NCI-H748 treated with DMSO at 0.1 percent for 48 hours (cell line): ENCODE measurements at places on chromosomes 3 and 15.

DNA sequence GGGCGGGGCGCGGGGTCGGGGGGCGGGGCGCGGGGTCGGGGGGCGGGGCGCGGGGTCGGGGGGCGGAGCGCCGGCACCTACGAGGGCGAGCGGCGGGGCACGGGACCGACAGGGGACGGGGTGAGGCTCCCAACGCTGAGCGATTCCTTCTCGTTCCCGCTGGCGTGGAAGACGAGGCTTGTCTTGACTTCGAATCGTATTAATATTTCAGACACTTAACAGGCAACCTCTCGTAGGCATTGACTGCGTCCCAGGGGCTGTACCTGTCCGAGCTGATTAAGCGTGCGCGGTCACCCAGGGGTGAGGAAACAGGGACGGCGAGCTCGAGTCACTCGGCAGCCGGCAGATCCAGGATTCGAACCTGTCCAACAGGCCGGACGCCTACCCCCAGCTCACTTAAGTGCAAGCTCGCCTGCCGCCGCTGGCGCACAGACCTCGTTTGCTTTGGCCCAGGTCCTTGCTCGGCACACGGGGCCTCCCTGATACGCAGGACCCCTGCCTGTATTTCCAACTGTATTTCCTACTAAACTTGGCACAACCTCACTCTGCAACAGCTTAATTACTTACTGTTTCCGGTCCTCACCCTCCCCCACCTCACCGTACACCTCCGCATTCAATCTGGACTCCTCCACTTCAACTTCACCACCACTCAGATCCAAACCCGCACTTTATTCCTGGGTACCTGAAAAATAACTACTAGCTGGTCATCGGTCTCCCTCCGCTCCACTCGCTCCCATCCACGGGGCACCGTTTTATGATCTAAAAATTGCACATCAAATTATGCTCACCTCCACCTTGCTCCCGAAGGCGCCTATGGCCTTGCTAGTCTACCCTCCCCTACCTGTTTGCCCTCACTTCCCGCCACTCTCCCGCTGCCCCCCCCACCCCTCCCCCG lies 722 bp upstream of the ZXDC start:
- peak; percentile 40 for DNase-seq

DNA sequence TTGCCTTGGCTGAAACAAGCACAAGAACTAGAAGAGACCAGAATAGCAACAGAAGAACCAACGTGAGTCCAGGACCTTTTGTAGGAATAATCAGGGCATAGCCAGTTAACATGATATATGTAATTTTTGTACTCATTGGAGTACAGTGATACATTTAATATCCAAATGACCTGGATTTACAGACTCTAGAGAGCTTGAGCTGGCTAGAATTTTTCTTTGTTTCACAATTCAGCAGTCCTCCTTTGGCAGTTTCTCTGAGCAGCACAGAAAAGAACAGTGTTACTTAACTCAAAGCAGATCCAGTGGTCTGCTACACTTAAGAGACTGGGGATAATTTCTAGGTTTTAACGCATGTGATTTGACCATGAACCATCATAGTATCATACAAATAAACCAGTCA lies 245.7 kb downstream of the ADAMTSL3 start:
- DNase-seq, result no peak

GRCh38 chr3:184289426-184289938 lies 9.6 kb upstream of the PSMD2 start:
- peak; percentile 35 for DNase-seq

- no peak for DNase-seq
These were observed 17.5 kb upstream of the PLSCR1 start for GRCh38 chr3:146561879-146562278.

DNA sequence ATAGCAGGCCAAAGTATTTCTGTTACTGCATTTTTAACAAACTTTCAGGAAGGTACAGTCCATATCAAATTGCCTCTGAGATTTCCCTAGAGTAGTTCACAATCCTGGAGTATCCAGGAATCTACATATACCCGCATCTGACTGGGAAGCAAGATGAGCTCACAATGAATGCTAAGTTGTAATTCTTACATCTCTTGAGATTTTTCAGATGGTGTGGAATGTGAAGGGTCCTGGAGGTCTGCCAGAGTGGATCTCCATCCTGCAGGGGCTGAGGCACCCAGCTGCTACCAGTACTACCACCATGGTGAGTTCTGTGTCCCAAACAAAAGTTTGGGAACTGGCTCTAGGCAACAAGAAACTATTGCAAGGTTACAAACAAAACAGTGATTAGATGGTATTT lies 156.7 kb upstream of the CCDC54 start:
- no peak for DNase-seq

- DNase-seq, result no peak
These were observed 401.2 kb upstream of the C2CD4B start for GRCh38 chr15:62566248-62566647.

DNA sequence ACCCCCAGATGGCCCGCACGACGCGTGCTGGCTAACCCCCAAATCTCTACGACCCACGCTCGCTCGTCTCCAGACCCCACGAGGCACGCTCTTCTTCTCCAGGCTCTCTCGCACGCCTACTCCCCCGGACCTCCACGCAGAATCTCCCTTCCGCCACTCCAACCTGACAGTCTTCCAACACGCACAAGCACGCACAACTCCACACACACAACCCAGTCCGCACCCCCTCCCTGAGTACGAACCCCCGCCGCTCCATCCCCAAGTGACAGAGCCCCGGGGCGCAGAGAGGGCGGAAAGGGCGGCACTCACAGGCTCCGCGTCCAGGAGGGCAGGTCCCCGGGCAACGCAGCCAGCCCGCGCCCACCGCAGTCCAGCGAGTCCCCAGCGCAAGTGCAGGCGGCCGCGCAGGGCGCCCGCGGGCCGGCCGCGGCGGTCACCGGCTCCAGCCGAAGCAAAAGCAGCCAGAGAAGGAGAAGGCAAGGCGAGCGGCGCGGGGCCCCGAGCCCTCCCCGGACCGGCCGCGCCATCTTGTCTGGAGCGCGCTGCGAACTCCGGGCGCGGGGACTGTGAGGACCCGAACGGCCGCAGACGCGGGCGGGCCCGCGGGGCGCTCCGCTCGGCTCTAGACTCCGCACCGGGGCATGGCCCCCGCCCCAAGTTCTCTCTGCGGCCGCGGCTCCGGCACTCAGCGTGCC lies 794 bp downstream of the LRIG1 start:
- DNase-seq, result no peak

DNA sequence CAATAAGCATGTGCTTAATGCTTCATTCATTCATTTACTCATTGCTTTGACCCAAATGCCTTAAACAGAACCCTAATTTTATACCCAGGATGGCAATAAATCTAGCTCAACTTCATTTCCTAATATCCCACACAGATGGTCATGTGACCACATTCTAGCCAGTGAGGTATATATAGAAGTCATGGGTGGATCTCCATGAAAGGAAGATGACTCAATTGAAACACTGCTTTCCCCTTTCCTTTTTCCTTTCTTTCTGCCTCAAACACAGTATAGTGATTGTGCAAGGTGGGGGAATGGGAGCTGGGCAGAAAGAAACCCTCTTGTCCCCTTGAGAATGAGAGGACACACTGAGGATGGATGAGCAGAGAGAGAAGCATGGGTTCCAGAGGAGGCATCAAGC lies 183.5 kb upstream of the PRICKLE2 start:
- no peak for DNase-seq

- DNase-seq, result no peak
These were observed 512.7 kb downstream of the SHQ1 start for GRCh38 chr3:72335458-72336095.

GRCh38 chr3:112811131-112811884 lies 35.4 kb downstream of the CD200R1L start:
- no peak for DNase-seq

- DNase-seq, result no peak
These were observed 10.3 kb downstream of the ATG7 start for GRCh38 chr3:11282250-11283138.

DNA sequence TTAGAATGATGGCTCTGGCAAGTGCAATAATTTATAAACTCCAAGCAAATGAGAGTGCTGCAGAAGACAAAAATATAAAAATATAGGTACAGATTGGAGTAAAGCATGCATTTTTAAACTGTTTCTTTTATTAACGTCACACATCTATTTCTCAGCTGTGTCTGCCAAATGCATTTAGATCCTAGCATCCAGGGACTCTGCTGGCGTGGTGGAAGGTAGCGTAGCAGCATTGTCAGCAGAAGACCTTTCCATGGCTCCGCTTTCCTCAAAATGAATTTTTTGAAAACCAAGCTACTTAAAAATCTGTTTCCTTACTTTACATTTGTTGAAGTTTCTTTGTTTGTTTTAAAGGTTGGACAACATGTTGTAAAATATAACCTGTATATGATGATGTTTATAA lies 16.3 kb upstream of the ATP10A start:
- no peak for DNase-seq

DNA sequence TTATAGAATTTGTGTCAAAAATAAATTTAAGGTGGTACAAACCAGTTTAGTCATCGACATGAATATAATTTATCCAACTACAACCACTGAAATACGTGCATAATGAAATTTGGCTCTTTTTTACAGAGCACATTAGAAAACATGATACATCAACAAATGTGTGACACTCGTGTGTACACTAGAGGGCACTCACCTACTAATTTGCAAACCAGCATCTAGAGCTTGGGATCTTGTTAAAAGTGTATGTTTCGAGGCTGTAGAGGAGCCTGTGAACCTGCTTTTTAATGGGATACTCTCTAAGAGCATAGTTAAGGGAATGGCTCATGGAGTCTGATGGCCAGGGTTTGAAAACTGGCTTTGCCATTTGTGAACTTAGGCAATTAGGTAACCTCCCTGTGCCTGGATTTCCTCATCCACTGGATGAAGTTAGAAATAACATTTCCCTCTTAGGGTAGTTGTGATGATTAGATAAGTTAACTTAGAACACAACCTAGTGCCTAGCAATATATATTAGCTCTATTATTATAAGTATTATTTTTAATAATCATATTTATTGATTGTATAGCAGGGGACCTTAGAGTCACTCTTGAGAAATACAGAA lies 8.8 kb upstream of the CPOX start:
- no peak for DNase-seq

- no peak for DNase-seq
These were observed 379.7 kb upstream of the CNTN6 start for GRCh38 chr3:713006-713621.

DNA sequence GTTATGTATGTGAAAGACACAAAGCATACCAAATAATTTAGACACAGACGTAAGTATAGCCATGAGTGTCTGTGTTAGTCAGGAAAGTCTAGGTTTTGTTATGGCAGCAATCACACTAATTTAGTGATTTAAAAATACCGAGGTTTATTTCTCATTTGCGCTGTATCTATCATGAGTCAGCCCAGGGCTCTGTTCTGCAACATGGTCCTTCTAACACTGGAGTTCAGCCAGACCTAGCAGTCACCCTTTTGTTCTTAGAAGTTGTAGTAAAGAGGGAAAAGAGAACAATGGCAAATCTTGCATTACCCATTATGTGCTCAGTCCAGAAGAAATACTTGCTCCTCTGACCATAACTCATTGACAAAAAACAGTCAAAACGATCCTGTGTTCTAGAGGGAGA lies 311.5 kb downstream of the NLGN1 start:
- no peak for DNase-seq

DNA sequence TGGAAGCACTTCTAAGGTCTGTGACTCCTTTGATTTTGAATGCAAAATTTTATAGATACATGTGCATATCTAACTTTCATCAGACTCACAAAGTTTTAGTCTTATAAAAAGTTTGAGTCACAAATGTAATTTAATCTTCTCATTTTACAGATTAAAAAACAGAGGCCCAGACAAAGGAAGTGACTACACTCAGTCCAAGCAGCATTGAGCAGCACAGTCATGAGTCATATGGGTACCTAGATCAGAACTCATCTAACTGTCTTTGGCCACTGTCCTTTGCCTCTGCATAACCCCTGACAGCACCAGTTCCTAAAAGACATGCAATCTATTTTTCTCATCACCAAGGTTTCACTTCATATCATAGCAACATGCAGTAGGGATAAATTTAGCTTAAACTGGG lies 210.7 kb upstream of the KCNH8 start:
- no peak for DNase-seq
